ENCODE measurements at places on chromosomes 16 and 17.

DNA sequence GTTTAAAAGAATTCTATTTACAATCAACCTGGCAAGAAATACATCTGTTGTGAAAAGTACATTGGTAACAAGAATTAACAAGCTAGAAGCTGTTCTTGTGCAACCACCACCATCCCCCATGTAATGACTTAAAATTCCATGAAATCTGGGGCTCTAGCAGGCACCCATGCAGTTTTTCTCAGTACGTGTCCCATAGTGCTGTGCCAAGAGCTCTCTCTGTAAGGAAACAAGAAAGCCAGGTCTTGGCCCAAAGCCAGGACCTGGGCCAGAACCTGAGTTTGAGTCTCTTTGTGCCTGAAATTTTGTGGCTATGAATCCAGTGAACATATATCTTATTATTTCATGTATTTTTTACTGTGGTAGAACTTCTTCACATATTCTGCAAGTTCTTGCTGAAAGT is 46.6 kb downstream of the NUP93 start:
- peak; percentile 18 for DNase-seq

- peak; percentile 59 for DNase-seq
Observed at GRCh38 chr17:8994319-8994718, 27.0 kb upstream of the NTN1 start.

DNA sequence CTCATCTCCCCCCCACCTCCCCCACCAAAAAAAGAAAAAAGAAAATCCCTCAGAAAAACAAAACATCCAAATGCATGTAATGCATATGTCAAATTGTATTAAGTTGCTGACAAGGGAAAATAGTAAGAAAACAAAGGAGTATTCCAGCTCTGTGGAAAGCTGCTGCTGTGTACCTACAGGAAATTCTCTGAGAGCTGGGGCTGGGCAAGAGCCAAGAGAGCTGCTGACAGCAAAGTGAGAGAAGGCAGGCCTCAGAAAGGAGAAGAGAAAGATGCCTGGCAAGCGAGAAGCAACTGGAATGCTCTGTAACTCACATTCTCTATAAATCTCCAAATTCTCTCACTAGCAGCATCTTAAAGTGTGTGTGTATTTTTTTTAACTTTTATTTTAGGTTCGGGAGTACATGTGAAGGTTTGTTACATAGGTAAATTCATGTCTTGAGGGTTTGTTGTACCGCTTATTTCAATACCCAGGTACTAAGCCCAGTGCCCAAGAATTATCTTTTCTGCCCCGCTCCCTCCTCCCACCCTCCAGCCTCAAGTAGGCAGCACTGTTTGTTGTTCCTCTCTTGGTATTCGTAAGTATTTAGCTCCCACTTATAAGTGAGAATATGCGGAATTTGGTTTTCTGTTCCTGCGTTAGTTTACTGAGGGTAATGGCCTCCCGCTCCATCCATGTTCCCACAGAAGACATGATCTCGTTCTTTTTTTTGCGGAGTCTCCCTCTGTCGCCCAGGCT is 24.4 kb downstream of the CNTROB start:
- DNase-seq: peak; percentile 28

GRCh38 chr16:68328151-68328859 is 17.5 kb downstream of the PRMT7 start:
- peak; percentile 80 for DNase-seq

DNA sequence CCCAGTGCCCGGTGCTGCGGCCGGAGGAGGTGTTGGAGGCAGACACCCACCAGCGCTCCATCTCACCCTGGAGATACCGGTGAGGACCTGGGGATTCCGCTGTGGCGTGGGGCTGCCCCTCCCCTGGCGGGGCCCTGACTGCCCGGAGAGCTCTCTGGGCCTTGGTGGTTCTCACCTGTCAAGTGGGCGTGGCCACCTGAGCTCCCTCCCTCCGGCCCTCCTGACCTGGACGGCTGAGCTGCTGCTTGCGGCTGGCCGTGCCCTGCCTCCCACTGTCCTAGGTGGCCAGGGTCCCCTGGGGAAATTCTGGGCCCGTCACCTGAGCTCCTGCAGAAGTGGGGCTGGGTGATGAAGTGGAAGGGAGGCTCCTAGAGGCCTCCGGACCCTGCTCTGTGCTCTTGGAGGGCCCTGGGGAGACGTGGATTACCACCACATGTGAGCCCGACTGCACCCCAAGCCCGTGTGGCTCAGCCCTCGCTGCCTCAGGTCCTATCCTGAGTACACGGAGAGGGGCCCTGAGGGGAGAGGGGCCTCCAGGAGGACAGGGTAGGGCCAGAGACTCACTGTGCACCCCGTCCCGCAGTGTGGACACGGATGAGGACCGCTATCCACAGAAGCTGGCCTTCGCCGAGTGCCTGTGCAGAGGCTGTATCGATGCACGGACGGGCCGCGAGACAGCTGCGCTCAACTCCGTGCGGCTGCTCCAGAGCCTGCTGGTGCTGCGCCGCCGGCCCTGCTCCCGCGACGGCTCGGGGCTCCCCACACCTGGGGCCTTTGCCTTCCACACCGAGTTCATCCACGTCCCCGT is 1.1 kb downstream of the IL17C start:
- peak; percentile 74 for DNase-seq

DNA sequence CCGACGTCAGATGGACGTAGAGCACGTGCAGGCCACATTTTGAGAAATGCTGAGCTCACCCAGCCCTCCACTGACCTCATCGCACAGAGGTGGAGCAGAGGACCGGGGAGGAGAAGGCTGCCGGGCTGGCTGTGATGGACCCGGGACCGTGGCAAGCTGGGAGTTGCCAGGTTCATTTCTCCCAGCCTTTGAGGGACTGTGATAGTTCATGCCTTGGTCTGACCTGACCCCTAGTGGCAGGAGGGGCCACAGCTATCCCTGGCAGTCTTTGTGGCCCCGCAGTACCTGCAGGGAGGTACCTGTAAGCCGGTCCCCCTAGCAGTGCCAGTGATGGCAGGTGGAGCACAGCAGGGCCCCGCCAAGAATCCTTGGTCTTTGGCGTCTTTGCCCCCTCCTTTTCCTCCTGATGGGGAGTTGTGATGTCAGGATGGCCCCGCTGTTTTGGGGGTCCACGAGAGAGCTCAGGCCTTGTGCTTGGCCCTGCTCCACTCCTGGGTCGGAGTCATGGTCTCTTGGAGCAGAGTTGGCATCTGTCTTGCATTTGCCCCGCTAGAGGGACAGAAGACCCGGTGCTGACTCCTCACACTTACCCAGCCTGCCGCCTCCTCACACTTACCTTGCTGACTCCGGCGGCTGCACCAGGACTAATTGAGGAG is 50.4 kb downstream of the OR1D5 start:
- DNase-seq: peak; percentile 70

- DNase-seq: no peak
Observed at GRCh38 chr17:70270554-70270953, 101.2 kb downstream of the KCNJ2 start.

DNA sequence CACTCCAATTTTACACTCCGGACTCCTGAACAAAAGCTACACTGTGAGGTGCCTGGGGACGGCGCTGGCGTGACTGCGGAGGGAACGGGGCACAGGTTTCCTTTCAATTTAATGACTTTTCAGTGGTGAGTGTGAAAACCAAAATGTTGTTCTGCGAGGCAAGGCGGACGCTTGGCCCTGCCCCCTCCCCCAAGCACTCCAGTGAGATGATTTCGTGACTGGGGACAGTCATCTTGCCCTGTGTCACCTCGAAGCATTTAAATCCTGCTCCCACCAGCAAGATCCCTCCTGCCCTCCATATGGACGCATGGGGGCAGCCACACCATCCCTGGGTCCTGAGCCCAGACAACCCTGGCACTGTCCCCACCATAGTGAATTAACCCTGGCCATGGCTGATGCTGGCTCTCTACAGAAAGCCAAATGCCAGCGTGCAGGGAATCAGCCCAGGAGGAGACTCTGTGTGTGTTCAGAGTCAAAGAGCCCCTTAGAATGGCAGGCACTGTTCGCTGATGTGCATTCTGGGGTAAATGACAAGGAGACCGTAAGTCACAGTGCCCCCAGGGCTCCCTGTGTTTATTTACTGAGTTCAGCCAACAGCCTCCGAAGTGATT is 41.0 kb downstream of the C16orf95 start:
- DNase-seq: no peak

GRCh38 chr16:49742428-49743202 is 113.3 kb downstream of the ZNF423 start:
- DNase-seq: no peak

DNA sequence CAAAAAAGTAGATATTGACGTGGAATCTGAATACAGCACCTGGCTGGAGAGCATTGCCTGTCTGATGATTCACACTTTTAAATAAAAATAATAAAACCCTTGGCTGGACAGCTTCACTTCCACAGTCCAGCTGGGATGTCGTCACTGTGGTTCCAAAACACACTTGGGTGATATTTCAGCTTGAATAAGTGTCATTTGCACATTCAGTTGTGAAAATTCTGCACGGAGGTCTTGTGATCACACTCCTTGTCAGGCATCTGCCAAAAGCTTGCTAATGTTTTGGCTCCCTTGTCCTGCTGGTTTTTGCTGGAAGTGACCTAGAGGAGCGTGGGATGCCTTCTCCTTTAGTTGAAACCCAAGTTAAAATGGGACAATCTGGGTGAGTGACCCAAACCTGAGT is 60.7 kb downstream of the PCTP start:
- DNase-seq: no peak

GRCh38 chr17:73237714-73238113 is 24.0 kb downstream of the CPSF4L start:
- DNase-seq: no peak

DNA sequence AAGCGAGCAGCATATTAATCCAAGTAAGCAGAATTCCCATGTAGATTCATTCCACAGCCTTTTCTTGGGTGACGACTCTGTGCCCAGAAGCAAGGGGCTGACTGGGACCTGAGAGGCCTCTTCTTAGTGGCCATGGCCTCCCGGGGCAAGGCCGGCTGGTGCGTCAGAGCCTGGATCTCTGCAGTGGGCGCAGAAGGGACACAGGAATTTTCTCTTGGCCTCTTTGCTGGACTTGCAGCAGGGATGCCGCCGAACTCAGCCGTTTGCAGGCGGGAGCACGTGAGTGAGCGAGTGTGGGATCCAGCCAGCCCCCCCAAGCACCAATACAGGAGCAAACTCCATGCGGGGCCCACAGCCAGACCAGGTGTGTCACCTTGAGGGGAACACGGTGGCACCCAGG is 151.8 kb downstream of the RPTOR start:
- no peak for DNase-seq

DNA sequence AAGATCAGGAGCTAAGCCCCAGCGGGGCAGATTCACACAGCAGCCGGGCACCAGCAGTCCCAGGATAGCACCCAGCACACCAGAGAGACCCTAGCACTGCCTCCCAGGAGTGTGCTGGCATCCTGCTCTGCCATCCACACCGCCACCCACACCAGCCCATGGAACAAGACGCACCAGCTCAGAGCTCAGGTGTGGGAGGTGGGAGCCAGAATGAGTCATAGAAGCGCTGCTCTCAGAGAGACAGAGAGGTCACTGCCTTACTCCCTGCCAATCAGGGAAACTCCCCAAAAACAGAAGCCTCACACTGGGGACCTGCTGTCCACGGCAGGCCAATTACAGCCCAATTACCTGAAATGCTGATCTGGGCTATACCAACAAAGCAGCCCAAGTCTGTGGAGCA is 64.9 kb downstream of the CDYL2 start:
- no peak for DNase-seq

DNA sequence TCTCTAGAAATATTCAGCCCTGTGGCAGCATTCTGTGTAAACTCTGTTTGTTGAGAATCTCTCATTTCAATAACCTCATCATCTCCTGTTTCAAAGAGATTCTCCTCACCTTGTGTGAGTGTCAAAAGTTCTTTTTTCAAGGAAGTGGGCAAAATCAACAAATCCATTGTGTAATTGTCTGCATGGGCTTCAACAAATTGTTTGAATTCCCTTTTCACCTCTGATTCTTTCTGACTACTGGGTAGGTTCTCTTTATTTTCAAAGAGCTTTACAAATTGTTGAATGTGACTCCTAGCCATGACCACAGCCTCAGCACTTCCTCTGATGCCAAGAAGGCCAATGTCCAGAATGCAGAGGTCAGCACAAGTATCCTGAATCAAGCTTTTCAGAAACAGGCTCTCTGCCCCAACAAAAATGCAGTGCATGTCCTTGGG is 48.0 kb downstream of the N4BP1 start:
- DNase-seq: no peak

DNA sequence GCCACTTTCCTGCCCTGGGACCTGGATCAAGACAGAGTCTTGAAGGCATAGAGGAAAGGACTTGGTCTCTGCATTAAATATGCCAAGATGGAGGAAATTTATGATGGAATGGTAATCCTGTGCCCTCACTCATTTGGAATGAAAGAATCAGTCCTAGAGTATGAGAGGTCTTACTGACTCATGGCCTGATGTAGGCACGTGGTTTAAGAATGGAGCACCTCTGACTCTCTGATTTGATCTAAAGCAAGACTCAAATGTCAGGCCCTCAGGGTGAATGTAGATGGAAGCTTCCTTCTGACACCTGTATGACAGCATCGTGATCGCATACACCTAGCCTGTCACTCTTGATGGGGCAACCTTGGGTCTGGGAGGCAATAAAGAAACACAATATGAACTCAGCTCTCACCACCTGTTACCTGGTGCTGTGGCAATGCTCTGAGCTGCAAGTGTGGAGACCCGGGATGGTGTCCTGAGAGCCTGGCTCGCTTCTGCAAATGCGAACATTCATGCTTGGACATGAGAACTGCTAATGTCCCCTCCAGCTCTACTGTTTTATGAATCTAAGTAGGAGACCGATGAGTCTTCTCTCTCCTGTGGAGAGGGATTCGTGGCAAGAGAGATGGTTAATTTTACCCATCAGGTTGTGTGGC is 229.9 kb downstream of the ABCC12 start:
- no peak for DNase-seq

DNA sequence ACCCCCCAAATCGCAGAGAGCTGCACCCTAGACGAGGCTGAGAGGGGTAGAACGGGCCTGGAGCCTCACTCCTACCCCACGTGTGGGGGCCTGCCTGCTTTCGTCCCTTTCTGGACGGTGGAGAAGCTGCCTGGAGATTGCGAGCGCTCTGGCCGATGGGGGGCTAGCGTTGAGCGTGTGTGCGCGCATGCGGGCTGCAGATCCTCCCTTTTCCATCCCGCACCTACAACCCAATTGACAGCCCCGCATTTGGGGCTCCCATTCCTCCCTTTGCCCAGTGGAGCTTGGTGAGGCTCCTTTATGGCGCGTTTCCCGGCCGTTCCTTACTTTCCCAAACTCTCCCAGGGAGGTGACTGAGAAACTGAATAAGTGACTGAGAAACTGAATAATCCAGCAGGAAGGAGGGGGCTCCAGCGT is 907 bp upstream of the ESRP2 start:
- peak; percentile 38 for DNase-seq

Measured in transverse colon (tissue), 4 donors.